Urinary bladder (tissue), 4 donors: ENCODE measurements at places on chromosomes 2 and 18. TPM values are rescaled to one million over a fixed set of nuclear protein-coding genes. Genes with fewer than 3 reads are reported as not detected.

Gene FTCDNL1
- 0.85 TPM for total RNA-seq

Gene PLCD4
- total RNA-seq: 6.7 TPM

Gene RETSAT
- 22.5 TPM for total RNA-seq

Gene IL18R1
- 3.3 TPM for total RNA-seq

Gene CCL20
- total RNA-seq: not detected

Gene TLX2
- total RNA-seq: 0.63 TPM

Gene ANO7
- 0.58 TPM for total RNA-seq

Gene NGEF
- 4.1 TPM for total RNA-seq

Gene SIX3
- not detected for total RNA-seq

Gene FHOD3
- total RNA-seq: 27.2 TPM

Gene WDR7
- total RNA-seq: 70.8 TPM

Gene POTEF
- not detected for total RNA-seq

Gene PRKRA
- 63.9 TPM for total RNA-seq

Gene NEU4
- total RNA-seq: 0.21 TPM

Gene C2orf49
- total RNA-seq: 28.0 TPM

Gene CHN1
- 31.1 TPM for total RNA-seq

Gene NT5DC4
- total RNA-seq: not detected

Gene MAPK4
- total RNA-seq: 3.6 TPM

Gene LONRF2
- 6.7 TPM for total RNA-seq

Gene SOWAHC
- 28.2 TPM for total RNA-seq

Gene LAMA1
- 2.9 TPM for total RNA-seq

Gene FAM124B
- 13.1 TPM for total RNA-seq

Gene IMMT
- total RNA-seq: 50.5 TPM

Gene ALMS1
- 65.1 TPM for total RNA-seq

Gene CAPN14
- total RNA-seq: 0.42 TPM

Gene RBMS1
- 182 TPM for total RNA-seq

Gene C2orf66
- total RNA-seq: 0.32 TPM

Gene SCYGR4
- total RNA-seq: not detected

Gene MAB21L4
- 0.42 TPM for total RNA-seq

Gene CRYGD
- total RNA-seq: 0.95 TPM

Gene WDFY1
- 104 TPM for total RNA-seq

Gene TEX44
- not detected for total RNA-seq

Gene PAX8
- 0.26 TPM for total RNA-seq

Gene AGXT
- not detected for total RNA-seq

Gene TANC1
- 47.5 TPM for total RNA-seq

Gene LTBP1
- 175 TPM for total RNA-seq

Gene POTEI
- 0.05 TPM for total RNA-seq

Gene ITGAV
- total RNA-seq: 183 TPM

Gene GYPC
- total RNA-seq: 65.2 TPM
